GOT3 (cell line): ENCODE measurements at places on chromosomes 5 and 9.

DNA sequence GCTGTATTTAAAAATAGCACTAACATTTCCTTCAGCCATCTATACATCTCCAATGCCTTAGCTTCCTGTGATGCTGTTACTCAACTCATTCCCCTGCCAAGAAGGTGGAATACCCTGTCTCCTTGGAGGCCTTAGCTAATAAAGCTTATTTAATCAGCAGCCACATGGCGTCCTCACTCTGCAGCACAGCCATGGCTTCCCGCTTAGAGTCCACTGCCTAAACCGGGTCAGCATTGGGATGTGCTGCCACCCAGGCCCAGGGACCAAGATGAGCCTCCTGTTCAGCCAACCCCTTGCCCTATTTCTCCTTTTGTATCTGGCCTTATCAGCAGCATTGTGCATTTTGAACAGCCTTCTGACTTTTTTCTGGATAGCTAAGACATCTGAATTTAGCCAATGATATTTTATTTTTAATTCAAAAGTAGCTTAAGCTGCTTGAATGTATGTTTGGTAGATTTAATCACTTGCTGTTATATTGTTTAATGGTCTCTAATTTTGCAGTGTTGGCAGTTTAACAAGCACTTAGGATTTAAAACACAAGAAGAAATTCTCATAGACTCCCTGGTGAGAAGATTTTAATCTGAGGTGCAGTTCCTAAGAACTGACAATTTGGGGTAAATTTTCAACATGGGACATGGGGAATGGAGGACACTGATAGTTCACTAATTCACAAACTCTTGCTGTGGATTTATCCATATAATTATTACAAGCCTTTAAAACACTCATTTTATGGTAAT, 113.0 kb downstream of the RPS23 start:
- no peak for DNase-seq

DNA sequence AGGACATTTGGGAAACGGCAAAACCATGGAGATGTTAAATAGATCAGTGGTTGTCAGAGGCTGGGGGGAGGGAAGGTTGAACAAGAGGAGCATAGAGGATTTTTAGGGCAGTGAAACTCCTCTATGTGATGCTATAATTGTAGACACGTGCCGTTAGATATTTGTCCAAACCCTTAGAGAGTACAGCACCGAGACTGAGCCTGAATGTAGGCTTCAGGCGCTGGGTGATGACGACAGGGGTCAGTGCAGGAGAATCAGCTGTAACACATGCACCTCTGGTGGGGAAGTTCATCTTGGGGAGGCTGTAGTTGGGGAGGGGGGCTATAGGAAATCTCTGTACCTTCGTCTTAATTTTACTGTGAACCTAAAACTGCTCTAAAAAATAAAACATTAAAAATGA, 22.2 kb upstream of the CLPTM1L start:
- DNase-seq: no peak

DNA sequence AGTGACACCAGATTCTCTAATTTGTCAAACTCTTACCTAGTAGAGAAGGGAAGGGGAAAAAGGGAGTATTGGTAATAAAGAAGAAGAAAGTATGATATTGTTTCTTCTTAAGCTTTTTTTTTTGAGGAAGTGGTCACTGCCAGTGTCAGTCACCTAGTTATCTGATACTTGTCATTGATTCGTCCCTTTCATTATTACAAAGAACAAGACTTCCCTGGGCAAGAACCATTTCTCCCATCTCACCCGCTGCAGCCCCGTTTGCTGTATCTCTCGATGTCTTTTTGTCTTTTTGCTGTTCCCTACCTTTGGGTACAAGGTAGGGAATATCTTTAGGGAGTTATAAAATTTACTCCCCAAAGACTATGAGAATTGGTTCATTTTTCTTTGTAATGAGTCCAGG, 249.0 kb downstream of the ARHGAP26 start:
- DNase-seq: no peak

- no peak for DNase-seq
Measured at GRCh38 chr5:169569513-169569912, 14.1 kb upstream of the SPDL1 start.

- DNase-seq: no peak
Measured at GRCh38 chr9:124006448-124007361, 4.9 kb upstream of the LHX2 start.

DNA sequence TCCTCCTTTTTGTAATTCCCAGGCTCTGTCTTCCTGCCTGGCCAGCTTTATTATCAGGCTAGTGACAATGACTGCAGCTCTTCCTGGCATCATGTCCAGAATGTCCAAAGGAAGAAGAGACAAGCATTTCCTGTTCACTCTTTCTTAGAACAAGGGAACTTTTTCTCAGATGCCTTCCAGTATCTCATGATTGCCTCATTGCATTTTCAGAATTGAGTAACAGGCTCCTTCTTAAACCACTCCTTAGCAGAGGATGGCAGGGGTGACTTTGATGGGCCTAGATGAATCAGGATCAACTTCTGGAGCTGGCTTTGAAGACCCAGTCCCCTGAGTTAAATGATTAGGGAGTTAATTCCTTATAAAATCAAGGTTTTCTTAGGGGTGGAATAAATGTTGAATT, 92.9 kb upstream of the RASGRF2 start:
- DNase-seq: no peak

DNA sequence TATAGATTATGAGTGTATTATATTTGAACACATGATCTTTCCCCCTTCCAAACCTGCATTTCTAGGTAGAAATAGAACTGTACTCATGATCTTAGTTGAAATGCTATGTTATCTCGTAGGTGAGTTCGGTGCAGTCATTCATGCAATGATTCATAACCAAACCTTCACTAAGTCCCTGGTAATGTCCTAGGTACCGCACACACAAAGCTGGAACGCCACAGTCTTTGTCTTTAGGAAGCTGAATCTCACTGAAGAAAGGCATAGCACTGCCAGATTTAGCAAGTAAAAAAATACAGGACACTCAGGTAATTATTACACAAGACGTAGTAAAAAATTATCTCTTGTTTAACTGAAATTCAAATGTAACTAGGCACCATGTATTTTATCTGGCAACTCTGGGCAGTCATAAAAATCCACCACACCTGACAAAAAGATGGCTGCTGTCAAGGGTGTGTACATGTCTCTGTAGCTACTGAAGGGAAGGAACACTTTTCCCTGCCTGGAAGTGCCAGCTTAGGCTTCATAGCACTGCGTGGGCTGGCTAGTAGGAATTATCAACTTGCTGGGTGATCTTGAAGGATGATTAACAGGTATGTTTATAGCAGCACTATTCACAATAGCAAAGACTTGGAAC, 28.0 kb upstream of the TXN start:
- DNase-seq: no peak

DNA sequence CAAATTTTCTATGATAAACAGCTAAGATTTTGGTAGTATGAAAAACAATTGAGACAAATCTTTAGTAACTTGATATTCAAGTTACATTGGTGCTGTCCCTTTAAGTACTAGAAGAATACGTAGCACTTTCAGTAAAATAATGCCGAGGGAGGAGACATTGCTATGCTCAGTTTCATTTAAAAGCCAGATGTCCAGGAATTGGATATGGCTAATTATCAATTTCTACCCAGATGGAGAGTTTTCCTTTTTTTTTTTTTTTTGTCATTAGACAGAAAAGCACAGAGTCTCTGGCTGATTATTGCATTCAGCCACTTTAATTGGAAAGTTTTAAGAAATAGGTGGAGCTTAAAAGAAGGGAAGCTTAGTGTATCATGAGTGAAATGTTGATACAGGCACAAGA, 40.4 kb upstream of the APC start:
- DNase-seq: no peak

GRCh38 chr5:88883059-88883835, at the start of gene MEF2C:
TSS of gene MEF2C (minus strand) at chr5:88883184. CDS start at chr5:88823788, 59,396 bp downstream.
- no peak for DNase-seq

GRCh38 chr9:93949694-93950449, 5.3 kb downstream of the BARX1 start:
- DNase-seq: no peak

- DNase-seq: no peak
Measured at GRCh38 chr9:96086936-96087571, 211.6 kb downstream of the ERCC6L2 start.

DNA sequence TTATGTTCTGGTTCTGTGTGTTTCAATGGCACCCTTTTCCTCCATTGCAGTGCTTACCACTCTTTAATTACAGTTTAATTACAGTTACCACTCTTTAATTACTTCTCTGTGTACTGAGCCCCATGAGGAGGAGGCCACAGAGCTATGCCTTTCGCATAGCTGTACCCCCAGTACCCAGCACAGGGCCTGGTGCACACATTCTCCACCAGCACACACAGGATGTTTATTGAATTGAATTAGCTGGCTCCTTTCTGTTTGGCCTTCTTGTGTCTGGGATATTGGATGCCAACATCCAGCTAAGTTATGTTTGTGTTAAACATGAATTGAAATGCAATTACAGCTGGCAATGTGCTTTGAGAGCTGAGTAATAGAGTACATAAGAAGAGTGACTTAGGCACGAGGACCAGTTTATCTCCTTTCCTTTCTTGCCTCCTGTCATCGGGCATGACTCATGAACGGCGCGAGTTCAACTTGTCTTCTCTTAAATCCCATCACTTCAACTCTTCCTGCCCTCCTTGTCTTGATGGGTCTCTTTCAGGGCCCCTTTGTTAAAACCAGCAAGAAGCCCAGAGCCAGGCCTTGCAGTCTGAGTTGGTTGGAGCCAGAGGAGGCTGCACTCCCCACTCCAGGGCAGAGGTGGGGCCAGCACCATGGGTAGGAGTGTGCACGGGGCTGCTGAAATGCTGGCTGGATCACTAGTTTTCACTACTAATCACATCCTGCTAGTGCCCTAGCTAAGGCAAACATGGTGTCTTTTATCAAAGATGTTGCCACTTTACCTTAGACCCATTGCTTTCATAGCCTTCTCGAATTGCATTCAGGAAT, 37.4 kb downstream of the MVB12B start:
- DNase-seq: no peak

DNA sequence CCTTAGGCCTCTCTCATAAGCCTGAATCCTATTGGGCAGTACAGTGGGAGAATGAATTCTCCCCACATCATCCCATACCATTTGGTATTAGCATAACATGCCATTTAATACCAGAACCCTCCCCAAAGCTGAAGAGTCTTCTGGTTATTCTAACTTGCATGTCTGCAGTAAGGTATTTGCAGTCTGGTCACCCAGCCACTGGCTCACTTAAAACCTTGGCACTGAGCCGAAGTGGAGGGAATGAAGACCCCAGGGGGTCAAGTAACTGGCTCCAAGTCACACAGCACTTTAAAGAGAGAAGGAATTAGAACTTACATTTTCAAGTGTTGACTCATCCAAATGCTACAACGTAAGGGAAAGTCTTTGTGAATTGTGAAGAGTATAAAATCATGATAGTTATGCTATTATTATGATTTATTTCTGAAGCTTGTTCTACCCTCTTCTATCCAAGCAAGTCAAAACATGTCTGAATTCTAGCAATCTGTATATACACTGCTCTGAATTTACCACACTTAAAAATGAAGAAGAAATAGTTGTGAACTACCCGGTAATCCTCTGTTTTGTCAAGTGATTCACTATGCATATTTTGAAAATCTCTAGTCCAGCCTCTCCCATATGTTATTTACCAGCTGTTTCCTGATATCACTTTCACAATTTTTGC, 28.5 kb downstream of the GLRA1 start:
- DNase-seq: no peak

GRCh38 chr5:145178641-145179523, 656.3 kb downstream of the PRELID2 start:
- DNase-seq: no peak

DNA sequence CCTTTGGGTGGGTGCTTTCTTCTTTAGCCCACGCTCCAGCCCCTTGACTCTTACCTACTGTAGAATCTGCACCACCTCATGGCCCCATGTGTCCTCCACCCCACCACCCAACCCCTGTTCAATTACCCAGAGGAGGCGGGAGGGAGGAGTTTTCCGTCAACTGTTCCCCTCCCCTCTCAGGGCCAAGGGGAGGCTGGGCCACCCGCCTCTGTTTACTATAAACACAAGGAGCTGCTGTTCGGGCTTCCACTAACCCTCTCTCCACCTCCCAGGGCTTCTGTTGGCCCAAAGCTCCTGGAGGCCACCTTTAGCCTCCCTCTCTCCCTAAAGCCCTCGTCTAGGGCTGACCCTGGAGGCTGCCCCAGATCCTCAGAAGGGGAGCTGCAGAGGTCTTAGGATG, 59.2 kb downstream of the FOXI1 start:
- DNase-seq: no peak

- no peak for DNase-seq
Measured at GRCh38 chr5:103260951-103261350, 2.4 kb downstream of the MACIR start.

GRCh38 chr5:155103146-155103545, 89.6 kb downstream of the KIF4B start:
- no peak for DNase-seq

DNA sequence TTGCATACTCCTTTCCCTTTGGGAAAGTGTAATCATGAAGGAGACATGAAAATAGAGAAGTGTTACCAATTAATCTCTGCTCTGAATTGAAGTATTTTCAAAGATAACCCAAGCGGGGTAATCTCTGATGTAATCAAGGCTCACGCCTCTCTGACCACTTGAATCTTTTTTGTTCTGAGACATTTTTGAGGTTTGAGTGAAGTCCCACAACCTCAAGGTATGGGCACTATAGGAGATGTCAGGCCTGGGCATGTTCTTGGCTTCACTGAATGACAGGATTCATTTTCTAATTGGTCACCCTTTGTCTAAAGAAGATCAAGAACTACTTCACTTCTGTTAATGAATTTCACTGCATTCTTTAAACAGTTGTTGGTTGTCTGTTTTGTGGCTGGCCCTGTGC, 23.7 kb downstream of the ENHO start:
- DNase-seq: no peak

DNA sequence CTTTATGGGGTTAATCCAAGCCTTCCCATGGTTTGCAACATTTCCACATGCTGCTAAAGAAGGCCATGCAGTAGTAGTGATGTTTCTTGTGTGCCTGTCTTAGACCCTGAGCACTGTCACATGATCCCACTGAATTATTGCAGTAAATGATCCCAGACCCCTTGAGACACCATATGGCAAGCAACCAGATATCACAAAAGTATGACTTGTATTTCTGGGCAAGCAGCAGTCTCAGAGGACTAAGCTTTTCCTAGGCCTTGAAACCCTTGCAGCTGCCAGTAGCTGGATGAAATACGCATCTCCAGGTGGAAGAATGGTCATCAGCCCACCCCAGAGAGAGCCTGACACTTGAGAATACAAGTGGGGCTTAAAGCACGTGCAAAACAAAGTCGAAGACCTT, 41.8 kb downstream of the CDO1 start:
- DNase-seq: no peak

DNA sequence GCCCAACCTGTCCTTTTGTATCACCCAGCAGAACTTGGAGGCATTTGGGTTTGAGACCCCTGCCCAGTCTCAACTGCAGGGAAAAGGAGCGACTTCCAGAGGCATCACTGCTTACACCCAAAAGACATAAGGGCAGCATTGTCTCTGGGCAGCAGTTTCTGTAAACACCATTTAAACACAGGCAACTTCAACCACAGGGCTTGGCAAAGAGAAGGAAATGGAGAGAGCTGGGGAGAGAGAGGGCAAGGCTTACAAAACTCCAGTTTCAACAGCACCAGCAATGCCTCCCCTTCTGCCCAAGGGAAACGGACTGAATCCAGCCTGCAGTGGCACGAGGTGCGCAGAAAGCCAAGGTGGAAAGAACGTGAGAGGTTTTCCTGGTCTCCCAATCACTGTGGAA, 147.6 kb downstream of the ROR2 start:
- DNase-seq: no peak

- DNase-seq: no peak
Measured at GRCh38 chr9:85392260-85392659, 349.5 kb downstream of the AGTPBP1 start.

GRCh38 chr5:119879446-119879845, 250.1 kb downstream of the FAM170A start:
- no peak for DNase-seq

GRCh38 chr5:145838276-145838675, 3.1 kb upstream of the PRELID2 start:
- DNase-seq: no peak
